Activated CD4-positive, alpha-beta T cell treated with anti-CD3 and anti-CD28 coated beads, Interleukin-2, amount 10 ng/mL, durations not matched to agents 24 days and 14 days (primary cell): ENCODE measurements at places on chromosomes 1 and 21. TPM values are rescaled to one million over a fixed set of nuclear protein-coding genes. Genes with fewer than 3 reads are reported as not detected.

DNA sequence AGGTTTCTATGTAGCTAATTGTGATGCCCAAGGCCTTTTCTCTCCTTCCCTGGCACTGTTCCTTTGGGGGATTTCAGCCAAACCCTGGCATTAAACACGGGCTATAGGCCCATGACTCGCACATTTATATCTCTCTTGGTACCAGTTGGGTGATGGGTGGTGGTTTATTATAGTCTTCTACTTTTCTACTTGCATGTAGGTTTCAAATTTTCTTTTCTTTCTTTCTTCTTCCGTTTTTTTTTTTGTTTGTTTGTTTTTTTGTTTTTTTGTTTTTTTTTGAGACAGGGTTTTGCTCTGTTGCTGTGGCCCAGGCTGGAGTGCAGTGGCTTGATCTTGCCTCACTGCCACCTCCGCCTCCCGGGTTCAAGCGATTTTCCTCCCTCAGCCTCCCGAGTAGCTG is 1.1 kb downstream of the IL10RB start:
- peak overlapping the region; percentile 99 for H3K4me3 ChIP-seq
- peaks cover 38% of the 10 kb centered on the region for H3K4me1 ChIP-seq
- H3K27ac ChIP-seq, result peak overlapping the region; percentile 93
- peaks cover 39% of the 10 kb centered on the region for H3K36me3 ChIP-seq

GRCh38 chr21:31531967-31532366 is 127.5 kb upstream of the SOD1 start:
- H3K4me3 ChIP-seq, result no peak overlapping the region
- no peak overlapping the region for H3K27ac ChIP-seq
- H3K27me3 ChIP-seq, result peaks cover 6% of the 10 kb centered on the region
- H3K36me3 ChIP-seq, result peaks cover 3% of the 10 kb centered on the region
- DNase-seq, result no peak
- peaks cover 13% of the 10 kb centered on the region for H3K4me1 ChIP-seq

DNA sequence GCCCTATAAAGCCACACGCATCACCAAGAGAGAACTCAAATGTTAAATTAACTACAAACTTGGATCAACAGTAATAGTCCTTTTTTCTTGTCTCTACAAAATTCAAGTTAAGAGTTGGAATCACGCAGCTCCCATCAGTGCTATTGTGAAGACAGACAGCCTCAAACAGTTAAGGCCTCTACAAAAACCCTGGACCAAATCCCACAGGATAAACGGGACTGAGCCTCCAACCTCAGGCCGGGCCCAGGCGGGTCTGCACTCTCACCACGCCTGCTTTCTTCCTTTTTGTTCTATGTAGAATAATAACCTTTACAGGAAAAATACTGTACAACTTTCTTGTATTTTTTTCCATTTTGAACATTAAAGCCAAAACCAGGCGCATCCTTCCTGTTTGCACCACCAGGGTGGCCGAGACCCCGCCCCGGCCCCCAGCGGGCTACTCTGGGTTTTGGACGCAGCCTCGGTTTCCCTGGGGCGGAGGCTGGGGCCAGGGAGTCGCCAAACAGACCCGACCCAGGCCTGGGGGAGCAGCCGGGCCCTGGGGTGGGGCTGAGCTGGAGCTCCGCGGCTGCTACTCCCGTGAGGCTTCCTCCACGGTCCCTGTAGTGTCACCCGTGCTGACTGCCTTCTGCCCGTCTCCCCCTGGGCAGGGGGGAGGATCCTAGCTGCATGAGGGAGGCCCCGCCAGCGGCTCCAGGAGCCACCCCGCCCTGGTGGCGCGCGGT is 158.4 kb downstream of the CASZ1 start:
- H3K27ac ChIP-seq, result no peak overlapping the region
- H3K27me3 ChIP-seq, result peaks cover 8% of the 10 kb centered on the region
- H3K4me1 ChIP-seq, result no peaks in the 10 kb centered on the region
- no peak overlapping the region for H3K4me3 ChIP-seq
- no peaks in the 10 kb centered on the region for H3K36me3 ChIP-seq

INAVA gene
- not detected in 2 replicates for total RNA-seq

GRCh38 chr1:227728892-227729143 is 6.3 kb downstream of the JMJD4 start:
- H3K4me1 ChIP-seq, result peaks cover 19% of the 10 kb centered on the region
- H3K4me3 ChIP-seq, result peak overlapping the region; percentile 87
- H3K36me3 ChIP-seq, result peaks cover 13% of the 10 kb centered on the region

DNA sequence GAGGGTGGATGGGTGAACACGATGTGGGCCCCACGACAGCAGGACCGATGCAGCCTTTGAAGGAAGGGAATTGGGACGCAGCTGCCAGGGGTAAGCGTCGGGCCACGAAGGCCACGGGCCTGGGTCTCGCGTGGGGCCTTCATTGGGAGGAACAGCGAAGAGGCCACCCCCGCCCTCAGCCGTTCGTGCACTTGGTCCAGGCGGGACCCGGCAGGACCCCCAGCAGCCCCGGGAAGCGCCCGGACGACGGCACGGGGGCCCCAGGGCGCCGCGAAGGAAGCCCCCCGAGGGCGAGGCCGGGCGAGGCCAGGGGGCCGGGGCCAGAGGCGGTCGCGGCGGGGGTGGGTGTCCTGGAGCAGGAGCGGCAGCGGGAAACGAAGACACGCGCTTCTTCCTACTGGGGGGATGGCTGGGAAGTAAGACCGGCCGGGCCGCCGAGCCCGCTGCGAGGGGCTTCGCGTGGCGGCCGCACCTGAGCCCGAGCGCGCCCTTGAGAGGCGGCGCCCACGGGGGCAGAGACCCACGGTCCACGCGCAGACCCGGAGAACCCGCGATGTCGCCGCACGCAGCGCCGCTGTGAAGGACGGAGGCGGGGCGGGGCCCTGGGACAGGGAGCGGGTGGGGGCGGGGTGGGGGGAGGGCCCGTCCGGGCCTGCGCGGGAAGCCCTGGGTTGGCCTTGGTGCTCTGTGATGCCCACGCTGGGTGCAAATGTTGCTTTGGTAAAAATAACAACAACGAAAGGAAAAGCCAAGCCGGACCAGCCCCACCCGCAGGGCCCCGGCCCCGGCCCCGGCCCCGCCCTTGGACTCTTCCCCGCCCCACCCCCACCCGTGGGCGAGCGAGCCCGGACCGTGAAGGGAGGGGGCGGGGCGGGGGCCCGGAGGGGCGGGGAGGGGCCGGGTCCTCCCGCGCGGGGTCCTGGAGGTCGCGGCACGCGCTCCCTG is 56.0 kb upstream of the ADARB1 start:
- no peaks in the 10 kb centered on the region for H3K36me3 ChIP-seq
- peaks cover 5% of the 10 kb centered on the region for H3K4me1 ChIP-seq
- H3K4me3 ChIP-seq, result peak overlapping the region; percentile 70
- H3K27me3 ChIP-seq, result peaks cover 43% of the 10 kb centered on the region
- H3K27ac ChIP-seq, result no peak overlapping the region

GRCh38 chr1:76746206-76746605 is 121.1 kb upstream of the ST6GALNAC5 start:
- no peak for DNase-seq
- no peaks in the 10 kb centered on the region for H3K36me3 ChIP-seq
- H3K4me1 ChIP-seq, result no peaks in the 10 kb centered on the region
- H3K27ac ChIP-seq, result no peak overlapping the region
- H3K4me3 ChIP-seq, result no peak overlapping the region
- H3K27me3 ChIP-seq, result no peaks in the 10 kb centered on the region

DNA sequence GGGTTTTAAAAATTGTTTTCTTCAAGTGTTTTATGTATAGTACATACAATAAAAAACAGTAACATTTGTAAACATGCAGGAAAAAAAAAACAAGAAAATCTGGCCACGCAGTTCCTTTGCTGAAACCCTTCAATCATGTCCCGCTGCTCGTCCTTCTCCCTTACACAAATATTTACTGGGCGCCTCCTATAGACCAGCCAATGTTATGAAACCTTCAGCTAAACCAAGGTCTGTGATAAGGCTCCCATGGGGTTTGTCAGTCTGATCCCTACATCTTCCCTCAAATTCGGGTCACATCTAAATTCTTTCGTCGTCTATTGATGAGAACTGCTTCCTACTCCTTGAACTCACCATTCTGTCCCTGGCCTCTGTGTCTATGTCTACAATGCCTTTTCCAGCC is 583.9 kb downstream of the SMYD3 start:
- no peak overlapping the region for H3K4me3 ChIP-seq
- no peak for DNase-seq
- no peaks in the 10 kb centered on the region for H3K27me3 ChIP-seq
- H3K27ac ChIP-seq, result no peak overlapping the region
- no peaks in the 10 kb centered on the region for H3K36me3 ChIP-seq

PCAT6 gene
- total RNA-seq, result 0.83 and 1.4 TPM in 2 replicates

DNA sequence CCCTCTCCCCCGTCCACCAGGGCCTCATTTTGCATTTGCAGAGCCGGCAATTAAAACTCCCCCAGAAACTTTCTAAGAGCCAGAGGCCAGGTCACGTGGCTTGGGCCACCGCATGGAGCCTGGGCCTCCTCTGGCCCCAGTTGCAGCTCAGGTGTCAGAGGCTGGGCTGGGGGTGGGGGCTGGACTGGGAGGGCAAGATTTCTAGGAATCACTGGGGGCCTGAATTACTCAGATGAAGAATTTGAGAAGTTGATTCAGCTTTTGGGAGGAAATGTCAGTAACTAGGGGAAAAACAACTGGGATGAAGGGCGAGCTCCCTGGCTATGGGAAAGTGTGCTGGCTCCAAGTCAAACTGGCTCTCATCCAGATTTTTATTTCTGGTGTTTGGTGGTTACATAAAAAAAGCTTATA is 151.0 kb downstream of the CDC7 start:
- H3K36me3 ChIP-seq, result no peaks in the 10 kb centered on the region
- no peak overlapping the region for H3K4me3 ChIP-seq
- H3K4me1 ChIP-seq, result peaks cover 14% of the 10 kb centered on the region
- DNase-seq, result no peak
- H3K27ac ChIP-seq, result no peak overlapping the region
- H3K27me3 ChIP-seq, result no peaks in the 10 kb centered on the region

NUAK2 gene
- 0.80 and 1.0 TPM in 2 replicates for total RNA-seq

ANKRD45 gene
- not detected in 2 replicates for total RNA-seq

GRCh38 chr21:44931137-44931500 is 8.7 kb upstream of the SLX9 start:
- DNase-seq, result peak; percentile 75
- peaks cover 9% of the 10 kb centered on the region for H3K36me3 ChIP-seq
- peaks cover 53% of the 10 kb centered on the region for H3K4me1 ChIP-seq
- peak overlapping the region; percentile 86 for H3K27ac ChIP-seq
- peak overlapping the region; percentile 85 for H3K4me3 ChIP-seq
- no peaks in the 10 kb centered on the region for H3K27me3 ChIP-seq

DNA sequence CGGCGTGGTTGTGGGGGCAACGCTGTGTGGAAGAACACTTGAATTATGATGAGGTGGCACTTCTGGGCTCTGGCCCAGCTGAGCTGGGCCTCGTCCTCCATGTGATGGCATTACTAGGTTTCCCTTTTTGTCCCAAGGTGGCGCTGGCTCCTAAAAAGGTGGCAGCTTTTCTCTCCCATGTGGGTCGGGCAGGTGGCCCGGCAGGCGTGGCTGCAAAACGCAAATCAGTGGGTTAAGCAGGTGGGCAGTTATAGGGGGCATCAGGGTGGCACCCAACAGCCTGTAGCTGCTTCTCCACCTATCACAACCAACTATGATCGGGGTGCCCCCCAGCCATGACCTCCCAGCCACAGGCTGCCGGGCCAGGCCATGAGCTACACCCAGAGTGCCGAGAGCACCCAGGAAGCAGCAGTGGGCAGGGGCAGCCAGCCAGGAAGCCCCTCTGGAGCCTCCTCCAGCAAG is 59.6 kb downstream of the KCNAB2 start:
- no peak overlapping the region for H3K4me3 ChIP-seq
- peaks cover 2% of the 10 kb centered on the region for H3K27me3 ChIP-seq
- H3K36me3 ChIP-seq, result no peaks in the 10 kb centered on the region
- no peak for DNase-seq

GRCh38 chr1:235998812-235999211 is 66.1 kb downstream of the NID1 start:
- peak; percentile 88 for DNase-seq
- peak overlapping the region; percentile 75 for H3K4me3 ChIP-seq
- peak overlapping the region; percentile 97 for H3K27ac ChIP-seq
- no peaks in the 10 kb centered on the region for H3K27me3 ChIP-seq

GRCh38 chr1:97061604-97062003 is 340.0 kb downstream of the PTBP2 start:
- no peaks in the 10 kb centered on the region for H3K27me3 ChIP-seq
- H3K27ac ChIP-seq, result no peak overlapping the region
- no peaks in the 10 kb centered on the region for H3K36me3 ChIP-seq
- no peaks in the 10 kb centered on the region for H3K4me1 ChIP-seq

- no peak for DNase-seq
- no peak overlapping the region for H3K27ac ChIP-seq
- H3K36me3 ChIP-seq, result peaks cover 21% of the 10 kb centered on the region
- H3K27me3 ChIP-seq, result no peaks in the 10 kb centered on the region
Measured at GRCh38 chr1:100035214-100035613, 65.4 kb downstream of the SLC35A3 start.

SLC35E2B gene
- total RNA-seq, result 40.3 and 41.5 TPM in 2 replicates

DNA sequence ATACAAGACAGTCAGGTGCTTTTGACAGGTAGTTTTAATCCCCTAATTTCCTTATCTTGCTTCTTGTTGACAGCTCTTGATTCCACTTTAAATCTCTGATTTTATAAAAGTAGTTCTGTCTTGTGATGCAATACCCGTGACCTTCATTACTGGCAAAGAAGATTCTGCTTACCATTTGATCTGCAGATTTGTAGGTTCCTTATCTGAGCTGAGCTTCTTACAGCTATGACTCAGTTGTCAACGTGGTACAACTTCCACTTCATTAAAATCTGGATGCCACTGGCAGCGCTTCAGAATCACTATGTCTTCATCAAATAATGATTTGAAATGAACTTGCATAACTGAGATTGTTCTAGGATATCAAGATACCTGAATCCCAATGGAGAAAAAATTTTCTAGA is 543.6 kb upstream of the B3GALT2 start:
- H3K27me3 ChIP-seq, result no peaks in the 10 kb centered on the region
- DNase-seq, result peak; percentile 26
- no peak overlapping the region for H3K27ac ChIP-seq
- H3K4me1 ChIP-seq, result no peaks in the 10 kb centered on the region
- no peaks in the 10 kb centered on the region for H3K36me3 ChIP-seq
- H3K4me3 ChIP-seq, result no peak overlapping the region

DNA sequence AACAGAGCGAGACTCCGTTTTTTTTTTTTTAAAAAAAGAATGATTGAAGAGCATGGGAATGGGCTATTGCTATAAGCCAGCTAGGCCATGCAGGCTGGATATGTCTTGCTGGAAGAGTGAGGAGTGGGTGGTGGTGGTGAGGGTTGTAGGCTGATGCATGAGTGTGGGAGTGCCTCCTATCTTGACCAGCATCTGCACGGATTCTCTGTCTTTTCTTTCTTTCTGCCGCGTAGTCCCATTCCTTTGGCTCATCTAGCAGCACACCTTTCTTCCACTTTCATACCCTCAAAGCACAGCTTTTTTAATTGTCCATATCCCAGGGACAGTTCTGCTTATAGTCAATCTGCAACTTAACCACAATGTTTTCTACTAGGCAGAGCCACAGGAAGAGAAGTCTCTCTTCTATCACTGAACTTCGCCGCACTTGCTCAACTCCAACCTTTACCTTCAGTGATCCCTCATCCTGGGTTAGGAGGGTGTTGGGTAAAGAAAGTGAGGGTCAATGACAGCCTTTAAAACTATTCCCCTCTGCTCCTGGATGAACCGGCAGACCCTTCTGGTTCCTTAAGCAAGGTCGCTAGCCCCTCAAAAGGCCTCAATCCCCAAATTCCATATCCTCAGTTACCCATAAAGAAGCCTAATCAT is 15.2 kb downstream of the ADCY10 start:
- H3K36me3 ChIP-seq, result no peaks in the 10 kb centered on the region
- H3K27ac ChIP-seq, result no peak overlapping the region
- no peaks in the 10 kb centered on the region for H3K4me1 ChIP-seq
- H3K4me3 ChIP-seq, result no peak overlapping the region
- H3K27me3 ChIP-seq, result no peaks in the 10 kb centered on the region
- DNase-seq, result no peak
